Activated effector memory CD4-positive, alpha-beta T cell treated with anti-CD3 and anti-CD28 coated beads, Interleukin-2, amount 50 U/mL, for 16 hours (primary cell): ENCODE measurements at places on chromosomes 13 and 19.
A peak's percentile ranks its signal among the peaks of the same experiment; 100 is the strongest.

GRCh38 chr19:2604747-2605329 is 97.7 kb downstream of the GNG7 start:
- peak; percentile 19 for DNase-seq

GRCh38 chr13:44252938-44253337 is 120.7 kb upstream of the SERP2 start:
- no peak for DNase-seq

DNA sequence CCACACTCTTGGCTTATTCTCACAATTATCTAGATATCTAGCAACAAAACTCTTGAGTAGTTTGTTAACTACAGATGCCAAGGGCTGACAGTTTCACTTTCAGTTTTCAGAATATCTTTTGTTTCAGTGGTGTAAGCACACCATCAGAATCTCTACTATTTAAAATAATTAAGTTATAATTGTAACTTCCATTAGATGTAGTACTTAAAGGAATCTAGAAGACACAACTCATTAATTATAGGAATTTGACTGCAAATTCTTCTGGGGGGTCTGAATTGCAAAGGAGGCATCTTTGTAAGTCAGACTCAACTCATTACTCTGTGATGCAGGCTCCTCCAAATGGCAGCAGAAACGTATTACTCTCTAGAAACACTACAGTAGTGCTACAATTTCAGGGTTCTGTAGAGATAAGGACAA is 44.9 kb upstream of the USPL1 start:
- DNase-seq, result no peak

GRCh38 chr19:18386543-18387271 is 749 bp downstream of the GDF15 start:
- no peak for DNase-seq

- no peak for DNase-seq
Observed at GRCh38 chr13:34207334-34207733, 389.4 kb downstream of the RFC3 start.

GRCh38 chr19:44738136-44738535 is 10.4 kb upstream of the BCL3 start:
- no peak for DNase-seq

GRCh38 chr19:19448238-19448544 is 42.7 kb downstream of the GATAD2A start:
- no peak for DNase-seq

GRCh38 chr19:42695811-42696503 is 44.3 kb downstream of the PSG3 start:
- no peak for DNase-seq

- DNase-seq, result no peak
Observed at GRCh38 chr13:27919659-27919933, 204 bp upstream of the PDX1 start.

DNA sequence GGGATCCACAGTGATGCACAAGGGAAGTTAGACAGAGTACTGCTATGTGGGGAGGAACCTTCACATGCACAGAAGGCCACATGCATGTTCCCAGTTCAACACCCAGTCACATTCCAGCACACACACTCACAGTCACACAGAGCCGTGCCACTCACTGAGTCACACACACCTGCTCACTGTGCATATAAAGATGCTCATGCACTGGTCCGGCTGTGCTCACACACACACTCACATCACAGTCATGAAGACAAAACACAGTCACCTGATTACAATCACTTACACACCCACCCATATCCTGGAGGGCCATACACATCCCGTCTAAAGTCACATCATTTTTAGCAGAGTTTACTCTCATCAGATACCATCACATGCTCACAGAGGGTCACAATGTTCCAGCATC is 478 bp downstream of the CLC start:
- no peak for DNase-seq

DNA sequence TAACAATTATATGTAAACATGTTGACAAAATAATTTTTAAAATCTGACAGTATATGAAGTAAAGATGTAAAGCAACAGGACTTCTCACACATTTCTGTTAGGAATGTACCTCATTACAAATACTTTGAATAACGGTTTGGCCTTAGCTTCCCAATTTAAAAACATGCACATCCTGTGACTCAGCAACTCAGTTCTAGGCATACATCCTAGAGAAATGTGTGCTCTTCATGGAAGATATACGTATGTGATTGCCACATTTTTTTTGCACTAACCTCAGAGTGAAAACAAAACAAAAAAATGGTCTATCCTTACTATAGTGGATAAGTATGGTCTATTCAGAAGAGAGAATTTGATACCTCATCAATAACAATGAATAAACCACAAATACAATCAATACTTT is 314.6 kb downstream of the LIG4 start:
- DNase-seq, result no peak

DNA sequence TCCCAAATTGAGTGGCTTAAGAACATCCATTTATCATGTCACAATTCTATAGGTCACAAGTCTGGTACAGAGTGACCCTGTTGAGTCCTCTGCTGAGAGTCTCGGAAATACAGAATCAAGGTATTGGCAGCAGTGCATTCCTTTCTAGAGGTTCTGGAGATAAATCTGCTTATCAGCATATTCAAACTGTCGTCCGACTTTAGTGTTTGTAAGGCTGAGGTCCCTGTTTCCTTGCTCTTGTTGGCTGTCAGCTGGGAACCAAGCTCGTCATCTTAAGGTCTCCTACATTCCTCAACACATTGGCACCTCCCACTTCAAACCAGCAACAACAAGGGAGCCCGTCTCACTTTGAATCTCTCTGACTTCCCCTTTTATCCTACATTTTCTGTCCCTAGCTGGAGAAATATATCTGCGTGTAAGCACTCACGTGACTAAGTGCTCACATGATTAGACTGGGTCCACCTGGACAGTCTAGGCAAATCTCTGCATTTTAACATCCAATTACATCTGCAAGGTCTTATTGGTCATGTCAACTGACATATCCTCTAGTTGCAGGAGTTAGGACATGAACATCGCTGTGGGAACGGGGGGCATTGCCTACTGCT is 886.8 kb downstream of the PCDH9 start:
- no peak for DNase-seq

DNA sequence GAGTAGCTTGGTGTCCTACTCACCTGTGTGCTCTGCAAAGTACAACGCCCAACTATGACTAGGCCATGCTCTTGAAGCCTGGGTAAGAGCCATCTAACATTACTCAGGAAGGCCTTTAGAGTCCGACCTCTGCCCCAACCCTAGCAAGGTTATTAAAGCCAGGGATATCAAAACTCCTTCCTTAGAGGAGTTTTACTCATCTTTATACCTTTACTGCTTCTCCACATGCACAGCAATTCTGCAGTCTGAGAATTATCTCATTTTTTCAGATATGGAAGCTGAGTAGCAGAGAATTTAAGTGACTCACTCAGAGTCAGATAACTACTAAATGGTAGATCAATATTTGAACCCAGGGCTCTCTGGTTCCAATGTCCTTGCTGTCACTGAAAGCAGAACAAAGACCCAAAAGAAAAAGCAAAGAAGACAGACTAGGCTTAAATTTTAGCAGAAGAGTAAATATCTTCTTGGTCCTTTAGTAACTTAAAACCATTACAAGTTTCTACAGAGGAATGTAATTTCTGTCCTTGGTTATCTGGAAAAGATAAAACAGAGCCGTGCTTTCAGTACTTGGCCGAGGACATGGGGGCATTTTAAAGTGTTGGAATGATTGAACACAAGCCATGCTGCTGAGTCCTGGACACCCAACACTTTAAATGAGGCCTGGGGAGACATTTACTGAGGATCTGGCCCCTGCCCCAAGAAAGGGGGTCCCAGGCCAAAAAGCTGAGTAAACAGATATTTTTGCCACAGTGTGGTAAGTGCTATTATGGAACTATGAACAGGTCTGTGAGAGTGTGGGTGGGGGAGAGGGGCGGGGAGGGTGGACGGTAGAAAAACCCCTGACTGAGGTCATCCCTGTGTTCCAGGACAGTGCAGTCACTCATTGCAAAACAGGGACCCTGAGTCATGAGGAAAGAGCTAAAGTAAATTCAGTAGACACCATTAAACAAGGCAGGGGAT is 18.4 kb upstream of the KPNA3 start:
- no peak for DNase-seq

GRCh38 chr13:79678100-79678499 is 197.1 kb downstream of the NDFIP2 start:
- no peak for DNase-seq

GRCh38 chr19:3185461-3186159 is at the start of gene NCLN:
TSS of gene NCLN (plus strand) at chr19:3185930. CDS start at chr19:3186031, 101 bp downstream.
- peak; percentile 98 for DNase-seq

DNA sequence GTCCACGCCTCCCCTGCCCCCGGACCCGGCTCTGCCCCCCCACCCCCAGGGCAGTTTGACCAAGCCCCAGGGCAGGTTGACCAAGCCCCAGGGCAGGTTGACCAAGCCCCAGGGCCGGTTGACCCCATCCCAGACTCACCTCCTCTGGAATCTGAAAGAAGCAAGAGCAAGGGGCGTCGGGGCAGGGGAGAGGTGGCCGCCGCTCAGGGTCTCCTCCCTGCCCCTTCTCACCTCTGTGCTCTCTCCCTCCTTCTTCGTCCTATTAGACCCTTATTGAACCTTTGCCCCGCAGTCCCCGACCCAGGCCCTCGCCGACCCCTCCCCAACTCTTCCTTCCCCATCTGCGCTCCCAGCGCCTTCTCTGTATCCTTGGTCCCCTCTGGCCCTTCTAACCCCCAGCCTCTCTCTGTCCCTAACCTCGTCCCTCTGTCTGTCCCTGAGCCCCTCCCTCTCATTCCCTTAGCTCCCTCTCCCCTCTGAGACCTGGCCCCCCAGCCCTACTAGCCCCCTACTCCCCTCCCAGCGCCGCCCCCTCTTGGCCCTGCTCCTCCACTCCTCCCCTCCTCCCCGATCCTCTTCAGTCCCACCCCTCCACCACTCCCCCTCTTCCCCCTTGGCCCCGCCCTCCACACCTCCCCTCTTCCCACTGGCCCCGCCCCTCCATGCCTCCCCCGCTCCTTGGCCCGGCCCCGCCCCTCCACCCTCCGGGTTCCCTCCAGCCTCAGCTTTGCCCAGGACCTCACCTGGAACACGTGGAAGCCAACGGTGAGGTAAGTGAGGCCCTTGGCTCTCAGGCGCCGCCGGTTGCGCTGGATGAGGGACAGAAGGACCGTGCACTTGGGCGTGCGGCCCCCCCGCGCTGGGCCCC is 7.6 kb downstream of the CAPN12 start:
- peak; percentile 86 for DNase-seq

- DNase-seq, result no peak
Observed at GRCh38 chr13:26557393-26558073, at the start of gene WASF3. TSS of gene WASF3 (plus strand) at chr13:26557683. CDS start at chr13:26642271, 84,588 bp downstream.

- DNase-seq, result peak; percentile 47
Observed at GRCh38 chr13:111926501-111927180, 140.3 kb upstream of the SOX1 start.

DNA sequence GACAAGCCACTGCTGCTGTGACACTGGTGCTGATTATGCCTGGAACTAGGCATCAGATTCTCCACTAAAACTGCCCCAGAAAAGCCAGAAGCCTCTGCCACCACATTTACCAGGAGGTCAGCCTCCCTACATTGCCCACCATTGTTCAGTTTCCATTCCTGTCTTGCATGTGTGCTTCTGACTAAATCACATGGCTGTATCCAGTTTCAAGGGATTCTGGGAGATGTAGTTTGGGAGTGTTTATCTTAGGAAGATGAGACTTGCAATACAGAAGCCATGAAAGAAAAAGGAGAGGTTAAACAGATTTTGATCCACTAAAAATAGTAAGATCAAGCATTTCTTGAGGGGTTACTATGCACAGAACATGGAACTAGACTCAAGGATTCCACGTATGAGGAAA is 40.7 kb upstream of the SERPINE3 start:
- DNase-seq, result no peak

DNA sequence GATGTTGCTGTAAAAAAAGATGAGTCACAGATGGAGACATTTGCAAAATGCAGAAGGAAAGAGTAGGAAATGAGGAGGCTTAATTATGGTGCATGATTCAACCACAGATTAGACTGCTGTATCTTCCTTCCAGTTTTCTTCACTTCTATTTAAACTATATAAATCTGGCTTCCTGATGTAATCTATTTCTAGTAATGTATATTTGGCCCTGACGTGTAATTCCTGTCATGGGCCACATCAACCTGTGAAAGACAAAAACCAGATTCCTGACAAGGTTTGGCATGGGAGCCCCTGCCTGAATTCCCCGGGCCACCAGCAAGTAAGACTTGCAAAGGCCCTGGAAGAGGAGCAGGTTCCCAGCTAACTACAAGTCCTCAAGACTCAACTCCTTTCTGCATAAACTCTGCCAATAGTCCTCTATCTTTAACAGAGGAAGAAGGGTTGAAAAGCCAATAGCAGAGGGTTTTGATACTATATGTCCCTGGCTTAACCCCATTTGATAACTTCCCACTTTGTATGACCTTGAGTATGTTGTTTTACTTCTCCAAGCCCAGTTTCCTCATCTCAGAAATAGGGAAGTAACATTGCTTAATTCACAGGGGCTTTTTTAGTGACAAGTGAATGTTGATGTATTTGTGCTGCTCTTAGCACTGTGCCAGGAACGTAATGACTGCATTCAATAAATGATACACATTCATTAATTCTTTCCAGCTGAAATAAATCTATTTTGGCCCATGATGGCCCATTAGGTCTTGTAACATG is 172.7 kb downstream of the SPRY2 start:
- no peak for DNase-seq

GRCh38 chr13:30024125-30024865 is 173.9 kb upstream of the UBL3 start:
- DNase-seq, result no peak

- no peak for DNase-seq
Observed at GRCh38 chr13:35993686-35994085, 137.5 kb downstream of the DCLK1 start.

DNA sequence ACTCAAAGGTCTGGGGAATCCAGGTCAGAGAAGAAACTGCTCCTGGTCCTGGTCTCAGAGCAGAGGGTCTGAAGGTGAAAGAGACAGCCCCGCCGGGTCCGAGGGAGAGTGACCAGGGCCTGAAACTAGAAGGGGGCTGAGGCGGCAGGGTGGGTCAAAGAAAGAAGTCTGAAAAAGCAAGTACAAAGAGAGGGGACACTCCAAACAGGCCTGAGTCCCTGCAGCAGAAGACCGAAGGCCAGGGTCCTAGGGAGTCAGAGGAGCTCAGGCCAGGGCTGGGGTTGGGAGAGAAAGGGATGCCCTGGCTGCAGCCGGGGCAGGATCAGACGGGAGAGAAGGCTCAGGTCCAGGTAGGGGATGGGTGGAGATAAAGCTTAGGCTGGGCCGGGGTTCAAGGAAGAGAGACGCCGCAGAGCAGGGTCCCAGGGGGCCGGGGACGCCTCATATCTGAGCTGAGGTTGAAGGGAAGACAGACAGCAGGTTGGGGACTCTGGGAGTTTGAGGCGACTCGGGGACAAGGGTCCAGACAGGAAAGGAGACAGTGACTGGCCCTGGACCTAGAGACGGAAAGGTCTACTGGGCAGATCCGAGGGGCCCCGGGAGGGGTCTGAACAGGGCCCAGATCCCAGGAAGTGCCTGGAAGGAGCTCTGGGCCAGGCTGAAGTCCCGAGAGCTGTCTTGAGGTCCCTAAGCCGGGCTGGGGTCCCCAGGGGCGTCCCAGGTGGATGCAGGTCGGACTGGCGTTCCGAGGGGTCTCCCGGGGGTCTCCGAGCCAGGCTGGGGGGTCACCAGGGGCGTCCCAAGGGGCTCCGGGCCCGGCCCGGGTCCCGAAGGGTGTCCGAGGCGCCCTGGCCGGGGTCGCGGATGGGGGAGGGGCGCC is 795 bp downstream of the MLLT1 start:
- DNase-seq, result peak; percentile 69
